ENCODE measurements at places on chromosomes 2 and 18. TPM values are rescaled to one million over a fixed set of nuclear protein-coding genes. Genes with fewer than 3 reads are reported as not detected.

Gene TSPYL6
- not detected for total RNA-seq

Gene ITGAV
- 52.8 TPM for total RNA-seq

Gene GKN2
- total RNA-seq: 3.5 TPM

Gene GAREM1
- 2.5 TPM for total RNA-seq

Measured in A549 treated with CpdA at 1 μM for 4 hours (cell line).